Activated T-helper 2 cell treated with anti-CD3 and anti-CD28 coated beads, Interferon-gamma antibody, Interleukin-2, Interleukin-4, amounts not matched to agents 10 μg/mL and 5 μg/mL and 100 μg/mL, durations not matched to agents 14 hours and 24 hours and 36 hours (primary cell): ENCODE measurements at places on chromosomes 5 and 9. TPM values are rescaled to one million over a fixed set of nuclear protein-coding genes. Genes with fewer than 3 reads are reported as not detected.

DNA sequence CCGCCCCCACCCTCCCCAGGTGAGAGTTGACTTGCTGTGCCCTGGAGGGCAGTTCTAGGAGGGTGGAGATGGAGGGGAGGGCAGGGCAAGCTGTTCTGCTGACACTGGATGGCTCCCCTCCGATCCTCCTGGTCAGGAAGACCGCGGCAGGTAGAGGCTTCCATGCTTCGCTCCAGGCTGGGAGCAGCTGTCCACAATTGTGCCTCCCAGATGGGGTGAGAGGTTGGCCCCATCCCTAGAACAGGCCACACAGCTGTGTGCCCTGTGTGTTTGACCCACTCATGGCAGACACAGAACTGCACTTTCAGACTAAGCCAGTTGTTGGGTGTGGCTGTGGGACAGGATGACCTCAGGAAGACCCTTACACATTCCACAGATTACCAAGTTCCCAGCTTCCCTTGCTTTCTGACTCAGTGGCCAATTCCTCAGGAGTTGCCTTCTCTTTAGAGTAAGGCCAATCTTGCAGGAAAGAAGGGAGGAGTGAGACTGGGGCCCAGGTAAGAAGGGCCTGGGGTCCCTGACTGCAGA lies 72.1 kb upstream of the HSPA9 start:
- no peak for DNase-seq

DNA sequence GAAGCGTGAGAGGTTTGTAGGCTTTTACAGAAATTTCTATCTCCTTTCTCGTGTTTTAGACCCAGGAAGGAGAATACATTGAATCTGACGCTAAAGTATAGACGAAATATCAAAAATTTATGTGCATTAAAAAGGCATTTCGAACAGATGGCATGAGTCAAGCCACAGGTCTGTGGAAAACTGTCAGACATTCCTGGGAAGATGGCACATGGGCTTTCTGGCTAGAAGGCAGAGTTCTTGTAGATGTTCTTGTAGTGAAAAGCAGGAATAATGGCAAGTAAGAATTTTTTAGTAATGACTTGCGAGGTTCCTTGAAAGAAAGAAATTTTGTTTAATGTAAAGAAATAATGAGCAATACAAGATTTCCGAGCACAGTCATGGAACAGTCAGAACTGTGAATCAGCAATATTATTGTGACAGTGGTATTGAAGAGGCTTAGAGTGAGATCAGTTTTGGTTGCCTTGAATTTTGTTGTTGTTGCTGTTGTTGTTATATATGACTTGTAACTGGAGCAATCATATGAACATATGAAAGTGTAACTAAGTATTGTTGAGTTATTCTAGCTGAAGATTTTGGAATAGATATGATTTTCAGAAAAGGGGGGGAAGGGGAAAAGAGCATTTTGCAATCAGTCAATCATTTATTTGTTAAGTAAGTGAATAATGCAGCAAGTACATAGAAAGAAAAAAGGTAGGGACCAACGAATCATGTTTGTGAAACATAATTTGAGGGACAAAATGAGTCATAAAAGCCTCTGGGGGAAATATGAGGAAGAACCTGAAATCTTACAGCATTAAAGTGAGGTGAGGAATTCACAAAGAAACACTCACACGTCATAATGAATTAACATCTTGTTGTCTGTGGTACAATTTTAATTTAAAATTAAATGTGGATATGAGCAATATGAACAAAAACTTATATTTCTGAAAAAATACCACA lies 339.0 kb upstream of the CTNND2 start:
- DNase-seq = no peak

GRCh38 chr5:35319333-35320002 lies 89.2 kb upstream of the PRLR start:
- no peak for DNase-seq

- DNase-seq = no peak
These were observed 82.8 kb downstream of the DCP2 start for GRCh38 chr5:113059232-113060040.

GRCh38 chr5:73186976-73187375 lies 14.0 kb downstream of the TMEM174 start:
- no peak for DNase-seq

QRFP gene
- total RNA-seq = not detected in 2 replicates

- no peak for DNase-seq
These were observed 57.3 kb downstream of the GADD45G start for GRCh38 chr9:89661956-89662717.

ADAMTS12 gene
- total RNA-seq = not detected in 2 replicates

DNA sequence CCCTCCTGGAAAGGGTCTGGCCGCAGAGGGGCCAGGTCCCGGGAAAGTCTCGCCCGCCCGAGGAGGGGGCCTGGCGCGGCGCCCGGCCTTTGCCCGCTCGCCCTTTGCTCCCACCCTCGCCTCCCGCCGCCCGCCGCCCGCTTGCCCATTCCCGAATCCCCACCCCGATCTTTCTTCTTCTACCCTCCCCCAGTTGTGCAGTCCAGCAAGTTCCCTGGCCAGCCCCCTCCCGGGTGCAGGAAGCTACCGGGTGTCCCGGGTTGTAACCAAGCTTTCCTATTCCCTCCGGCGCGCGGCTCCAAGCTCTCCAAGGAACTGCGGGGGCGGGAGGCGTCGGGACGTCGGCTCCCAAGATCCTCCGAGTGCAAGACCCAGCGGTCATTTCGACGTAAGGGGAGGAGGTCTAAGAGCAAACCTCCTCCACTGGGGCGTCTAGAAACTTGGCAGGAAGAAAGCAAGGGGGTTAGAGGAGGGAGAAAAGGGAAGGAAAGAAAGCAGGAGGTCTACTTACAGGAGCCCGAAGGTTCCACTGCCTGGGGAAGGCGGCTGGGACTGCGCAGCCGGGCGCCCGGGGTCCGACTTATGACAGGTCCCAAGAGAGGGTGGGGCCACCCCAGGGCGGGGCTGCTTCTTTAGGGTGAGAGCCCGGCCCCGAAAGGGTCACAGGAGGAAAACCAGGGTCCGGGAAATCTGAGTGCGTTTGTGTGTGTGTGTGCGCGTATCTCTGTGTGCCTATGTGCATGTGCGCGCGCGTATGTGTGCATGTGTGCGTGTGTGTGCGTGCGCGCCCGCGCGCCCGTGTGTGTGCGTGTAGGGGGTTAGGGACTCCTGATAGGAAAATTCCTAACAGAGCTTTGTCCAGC lies at the start of gene PTGR1:
PTGR1 (minus strand) TSS at position 556 of the 863 bp plus-strand sequence. CDS start 2,225 bp downstream, outside the sequence.
- DNase-seq = peak; percentile 8
